ENCODE measurements at places on chromosomes 7 and 10.

- DNase-seq, result no peak
Observed at GRCh38 chr7:106807474-106807873, 57.6 kb upstream of the PIK3CG start.

DNA sequence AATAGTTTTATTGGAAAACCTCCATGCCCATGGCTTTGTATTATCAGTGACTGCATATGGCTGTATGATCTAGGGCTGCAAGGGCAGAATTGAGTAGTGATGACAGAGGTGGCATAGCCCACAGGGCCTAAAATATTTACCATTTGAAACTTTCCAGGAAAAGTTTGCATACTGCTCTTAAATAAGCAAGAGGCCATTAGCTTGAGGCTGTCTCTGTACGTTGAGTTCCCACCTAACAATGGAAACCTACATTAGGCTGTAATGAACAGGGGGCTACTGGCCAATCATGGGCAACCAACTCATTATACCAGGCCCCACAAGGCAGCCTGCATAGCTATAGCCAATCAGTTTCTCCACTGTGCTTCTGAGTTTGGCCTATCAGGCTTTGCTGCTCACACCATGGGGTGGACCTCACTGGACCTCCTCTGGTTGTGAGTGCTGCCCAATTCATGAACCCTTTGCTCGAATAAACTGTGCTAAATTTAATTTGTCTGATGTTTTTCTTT is 673 bp upstream of the ST8SIA6 start:
- no peak for DNase-seq

DNA sequence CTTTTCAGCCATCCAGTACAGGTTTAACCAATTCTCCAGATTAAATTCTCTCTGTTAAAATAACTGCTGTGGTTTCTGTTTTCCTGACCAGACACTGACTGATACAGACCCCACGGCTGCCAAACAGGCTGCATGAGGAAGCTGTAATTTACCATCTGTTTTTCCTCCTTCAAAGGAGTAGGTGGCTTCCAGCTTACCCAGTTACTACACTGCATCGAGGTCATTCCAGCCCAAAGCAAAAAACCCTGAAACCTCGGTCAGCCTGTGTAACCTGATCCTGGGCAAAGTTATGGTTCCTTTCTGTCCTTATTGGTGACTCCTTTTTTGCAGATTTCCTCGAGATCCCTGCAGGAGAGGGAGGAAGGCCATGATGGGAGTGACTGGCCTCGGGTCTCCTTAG is 27.9 kb upstream of the LOXL4 start:
- no peak for DNase-seq

GRCh38 chr10:77139252-77140160 is 498.1 kb downstream of the KCNMA1 start:
- no peak for DNase-seq

Data from hindlimb muscle (tissue), 1 donor.